ENCODE measurements at places on chromosomes 1 and 21. TPM values are rescaled to one million over a fixed set of nuclear protein-coding genes. Genes with fewer than 3 reads are reported as not detected.

Gene OR2T35
- total RNA-seq, result not detected

Gene FNDC10
- total RNA-seq, result 4.0 TPM

- DNase-seq, result no peak
Observed at GRCh38 chr1:192832492-192832891, 23.7 kb downstream of the RGS2 start.

DNA sequence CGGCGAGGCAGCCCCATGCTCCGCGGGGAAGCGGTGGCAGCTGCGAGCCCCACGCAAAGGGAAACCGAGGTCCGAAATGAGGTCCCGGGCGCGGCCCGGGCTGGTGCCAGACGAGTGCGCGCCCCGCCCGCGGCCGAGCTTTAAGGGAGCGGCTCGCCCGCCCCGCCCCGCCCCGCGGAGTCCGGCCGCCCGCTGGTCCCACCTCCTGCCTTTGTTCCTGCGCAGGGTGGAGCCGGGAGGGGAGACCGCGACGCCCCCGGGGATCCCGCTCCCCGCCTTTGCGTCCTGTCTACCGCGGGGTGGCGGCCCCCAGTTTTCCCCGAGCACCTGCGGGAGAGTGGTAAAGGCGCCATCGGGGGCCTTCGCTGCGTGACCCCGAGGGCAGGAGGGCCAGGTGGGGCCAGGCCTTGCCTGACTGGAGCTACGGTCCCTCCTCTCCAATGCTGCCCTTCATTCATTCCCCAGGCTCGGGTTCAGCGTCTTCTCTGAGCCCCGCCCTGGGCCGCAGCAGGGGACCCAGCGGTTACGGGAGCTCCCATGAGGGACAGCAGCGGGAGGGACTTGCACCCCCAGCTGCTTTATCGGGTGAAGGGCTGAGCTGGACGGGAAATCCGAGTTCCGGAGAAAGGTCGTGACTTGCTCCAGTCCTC lies at the start of gene HES2:
HES2 (minus strand) TSS at position 116 of the 650 bp plus-strand sequence; CDS start at position 17, 99 bp downstream.
- no peak for DNase-seq

DNA sequence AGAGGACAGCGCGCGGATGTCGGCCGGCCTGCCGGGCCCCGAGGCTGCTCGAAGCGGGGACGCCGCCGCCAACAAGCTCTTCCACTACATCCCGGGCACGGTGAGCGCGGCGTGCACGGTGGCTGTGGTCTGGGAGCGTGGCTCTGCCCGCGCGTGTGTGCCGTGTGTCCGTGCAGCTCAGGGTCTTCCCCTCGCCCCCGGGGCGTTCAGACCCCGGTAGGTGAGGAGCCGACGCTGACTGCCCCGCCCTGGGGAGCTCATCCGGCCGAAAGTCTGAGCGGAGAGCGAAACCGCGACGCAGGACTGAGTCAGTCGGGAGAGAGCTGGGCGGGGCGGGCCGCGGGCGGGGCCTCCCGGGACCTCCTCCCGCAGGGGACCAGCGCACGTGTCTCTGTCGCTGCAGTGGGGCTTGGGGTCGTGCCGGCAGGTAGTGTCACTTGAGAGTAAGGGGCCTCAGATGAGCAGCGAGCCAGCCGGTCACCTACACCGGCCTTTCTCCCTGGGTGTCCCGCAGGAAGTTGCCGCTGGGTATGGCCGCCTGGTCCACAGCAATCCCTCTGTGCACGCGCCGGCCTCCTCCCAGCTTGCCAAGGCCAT lies 520 bp downstream of the PLEKHN1 start:
- peak; percentile 59 for DNase-seq

Gene S100A3
- 5.1 TPM for total RNA-seq

Gene PRAMEF2
- not detected for total RNA-seq

- DNase-seq, result no peak
Observed at GRCh38 chr1:152876827-152877226, 1.3 kb upstream of the SMCP start.

Gene CFAP107
- total RNA-seq, result not detected

GRCh38 chr1:1625404-1625775 lies 6.6 kb upstream of the MMP23B start:
- no peak for DNase-seq

- DNase-seq, result peak; percentile 64
Observed at GRCh38 chr1:117959364-117959763, 29.8 kb downstream of the WDR3 start.

DNA sequence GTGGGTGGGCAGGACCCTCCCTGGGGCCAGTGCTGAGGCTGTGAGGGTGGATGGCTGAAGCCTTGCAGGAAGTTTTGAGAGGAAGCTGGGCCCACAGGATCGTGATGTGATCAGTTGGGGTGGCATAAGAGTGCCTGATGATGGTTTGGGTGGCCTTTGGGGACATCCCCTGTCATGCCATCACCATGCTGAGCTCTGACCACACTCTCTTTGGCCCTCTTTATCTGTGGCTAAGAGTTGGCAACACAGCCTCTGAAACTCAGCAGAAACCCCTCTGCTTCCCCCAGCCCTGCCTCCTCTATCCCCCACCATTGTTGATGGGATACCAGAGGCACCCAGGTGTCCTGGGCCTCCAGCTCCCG lies 19.8 kb downstream of the MIIP start:
- DNase-seq, result no peak

- DNase-seq, result no peak
Observed at GRCh38 chr1:45785583-45785982, 17.8 kb upstream of the MAST2 start.

GRCh38 chr1:195373856-195374255 lies 1234.4 kb downstream of the KCNT2 start:
- DNase-seq, result no peak

Gene LENEP
- total RNA-seq, result 0.46 TPM

GRCh38 chr1:200963076-200963475 lies 60.4 kb downstream of the KIF21B start:
- no peak for DNase-seq

GRCh38 chr1:238177960-238178645 lies 287.4 kb upstream of the ZP4 start:
- peak; percentile 36 for DNase-seq

DNA sequence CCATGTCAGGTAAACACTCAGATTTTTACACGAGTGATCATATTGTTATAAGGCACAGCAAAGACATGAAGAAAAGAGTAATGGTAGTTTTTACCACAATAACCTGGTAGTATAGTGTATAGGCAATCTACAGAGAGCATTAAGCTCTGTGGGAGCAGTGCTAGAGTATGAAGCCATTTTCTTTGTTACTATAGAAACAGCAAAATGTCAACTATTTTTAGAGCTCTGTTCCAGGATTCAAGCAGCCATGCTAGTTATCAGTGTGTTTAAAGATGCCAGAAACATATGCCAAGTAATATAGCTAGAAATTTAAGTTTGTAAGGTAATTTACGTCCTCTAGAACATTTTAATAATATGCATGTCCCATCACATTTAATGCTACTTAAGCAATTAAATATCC lies 77.6 kb upstream of the RGS18 start:
- no peak for DNase-seq

- no peak for DNase-seq
Observed at GRCh38 chr21:38476385-38476784, 21.9 kb downstream of the ERG start.

Gene ERO1B
- total RNA-seq, result 2.4 TPM

DNA sequence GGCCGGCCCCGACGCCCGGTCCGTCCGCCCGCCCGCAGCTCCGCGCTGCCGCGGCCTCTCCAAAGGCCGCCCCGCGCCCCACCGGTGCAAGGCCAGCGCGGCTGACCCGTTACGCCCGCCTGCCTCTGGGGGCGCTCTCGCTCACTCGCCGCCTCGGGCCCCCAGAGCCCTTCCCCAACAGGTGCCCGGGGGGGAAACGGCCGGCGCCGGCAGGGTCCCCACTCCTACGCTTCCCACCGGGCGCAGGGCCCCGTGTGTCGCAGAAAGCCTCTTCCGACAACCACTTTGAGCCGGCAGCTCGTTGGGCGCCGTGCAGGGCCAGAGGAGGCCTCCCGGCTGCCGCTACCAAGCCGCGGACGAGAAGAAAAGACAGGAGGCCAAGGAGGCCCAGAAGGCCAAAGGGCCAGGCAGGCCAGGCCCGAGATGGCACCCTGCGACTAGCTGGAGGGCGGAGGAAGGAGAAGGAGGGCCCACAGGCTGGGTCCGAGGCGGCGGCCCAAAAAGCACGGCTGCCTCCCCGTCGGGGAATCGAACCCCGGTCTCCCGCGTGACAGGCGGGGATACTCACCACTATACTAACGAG lies 64.9 kb upstream of the FCGR2A start:
- peak; percentile 47 for DNase-seq

Gene COL6A2
- 408 TPM for total RNA-seq

GRCh38 chr1:157490467-157491165 lies 61.7 kb downstream of the FCRL5 start:
- DNase-seq, result peak; percentile 54

- no peak for DNase-seq
Observed at GRCh38 chr21:17560377-17561025, 47.7 kb downstream of the CXADR start.

- no peak for DNase-seq
Observed at GRCh38 chr1:26750428-26750827, 37.3 kb upstream of the PIGV start.

DNA sequence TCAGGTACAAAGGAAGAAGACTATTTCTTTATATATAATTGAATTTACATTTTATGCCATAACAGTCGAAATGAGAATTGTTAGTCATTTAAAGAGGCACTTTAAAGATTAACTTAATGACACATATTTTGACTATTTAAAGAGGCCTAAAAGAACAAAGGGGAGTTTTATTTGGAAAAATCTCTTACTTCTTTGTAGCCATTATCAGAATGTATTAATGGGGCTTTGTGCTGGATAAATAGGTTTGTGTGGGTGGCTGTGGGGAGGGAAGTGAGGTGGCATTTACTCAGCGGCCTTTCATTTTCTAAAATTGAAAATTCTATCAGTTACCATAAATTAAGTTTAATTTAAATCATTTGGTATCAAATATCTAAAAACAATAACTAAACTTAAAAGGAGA lies 462.2 kb upstream of the CXADR start:
- no peak for DNase-seq

GRCh38 chr1:21314743-21315396 lies 24.6 kb upstream of the ECE1 start:
- no peak for DNase-seq

- no peak for DNase-seq
Observed at GRCh38 chr21:30695956-30696355, 22.6 kb downstream of the KRTAP21-3 start.

Gene ADORA1
- total RNA-seq, result 0.46 TPM

Gene DAP3
- total RNA-seq, result 112 TPM

DNA sequence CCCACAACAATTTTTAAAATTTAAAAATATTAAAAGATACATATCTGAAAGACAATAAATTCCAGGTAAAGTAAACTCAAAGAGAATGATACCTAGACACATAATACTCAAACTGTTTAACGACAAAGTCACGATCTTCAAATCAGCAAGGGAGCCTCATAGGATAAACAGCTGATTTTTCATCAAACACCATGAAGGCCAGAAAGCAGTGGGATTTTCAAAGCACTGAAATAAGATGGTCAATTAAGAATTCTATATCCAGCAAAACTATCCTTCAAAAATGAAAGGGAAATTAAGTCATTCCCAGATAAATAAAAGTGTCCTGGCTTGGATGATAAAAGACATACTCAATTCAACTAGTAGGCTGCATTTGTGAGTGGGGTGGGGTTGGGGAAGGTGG lies 100.5 kb downstream of the TIAM1 start:
- DNase-seq, result no peak

DNA sequence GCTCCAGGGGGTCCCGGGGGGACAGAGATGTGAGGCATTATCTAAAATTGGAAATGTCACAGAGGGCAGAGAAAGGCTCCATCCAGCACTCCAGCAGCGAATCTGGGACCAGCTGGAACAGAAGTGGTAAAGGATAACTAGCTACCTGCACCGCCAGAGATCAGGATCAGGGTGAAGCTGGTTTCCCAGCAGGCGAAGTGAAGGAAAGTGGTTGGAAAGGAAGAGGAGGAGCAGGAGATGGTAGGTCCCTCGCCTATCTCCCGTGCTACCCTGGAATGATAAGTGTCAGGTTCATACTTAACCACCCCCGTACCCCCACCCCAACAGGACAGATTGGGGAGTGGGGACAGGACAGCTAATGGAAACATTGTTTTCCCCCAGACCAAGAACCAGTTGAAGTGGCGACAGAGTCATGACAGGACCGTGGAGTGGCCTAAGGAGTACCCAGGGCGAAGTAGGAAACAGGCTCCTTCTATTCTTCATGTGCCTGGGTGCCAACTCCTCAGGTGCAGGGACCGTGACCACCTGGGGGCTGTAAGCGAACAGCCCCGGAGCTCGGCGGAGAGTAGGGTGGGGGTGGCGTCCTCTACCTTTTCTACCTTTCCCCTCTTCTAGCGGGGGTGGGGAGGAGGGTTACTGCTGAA lies 717 bp downstream of the B4GALT3 start:
- DNase-seq, result no peak

Gene HSD3B2
- total RNA-seq, result not detected

GRCh38 chr1:25183126-25183980 lies 48.9 kb downstream of the SYF2 start:
- no peak for DNase-seq

DNA sequence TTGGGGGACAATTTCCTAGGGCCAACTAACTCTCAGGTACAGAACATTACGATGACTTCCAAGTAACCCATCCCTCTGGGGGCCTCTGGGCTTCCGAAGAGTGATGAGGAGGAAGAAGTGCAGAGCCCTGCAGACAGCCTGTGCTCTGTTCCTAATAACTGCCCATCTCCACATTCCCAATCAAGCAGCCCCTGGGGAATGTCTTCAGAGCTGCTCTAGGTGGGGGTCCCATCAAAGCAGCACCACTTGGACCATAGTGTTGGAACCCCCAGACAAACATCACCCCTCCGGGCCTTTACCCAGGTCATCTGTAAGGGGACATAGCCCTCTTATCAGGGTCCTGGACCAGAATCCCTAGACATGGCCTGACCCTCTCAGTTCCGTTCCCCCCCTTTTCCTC lies 357.3 kb downstream of the NPHP4 start:
- DNase-seq, result no peak

DNA sequence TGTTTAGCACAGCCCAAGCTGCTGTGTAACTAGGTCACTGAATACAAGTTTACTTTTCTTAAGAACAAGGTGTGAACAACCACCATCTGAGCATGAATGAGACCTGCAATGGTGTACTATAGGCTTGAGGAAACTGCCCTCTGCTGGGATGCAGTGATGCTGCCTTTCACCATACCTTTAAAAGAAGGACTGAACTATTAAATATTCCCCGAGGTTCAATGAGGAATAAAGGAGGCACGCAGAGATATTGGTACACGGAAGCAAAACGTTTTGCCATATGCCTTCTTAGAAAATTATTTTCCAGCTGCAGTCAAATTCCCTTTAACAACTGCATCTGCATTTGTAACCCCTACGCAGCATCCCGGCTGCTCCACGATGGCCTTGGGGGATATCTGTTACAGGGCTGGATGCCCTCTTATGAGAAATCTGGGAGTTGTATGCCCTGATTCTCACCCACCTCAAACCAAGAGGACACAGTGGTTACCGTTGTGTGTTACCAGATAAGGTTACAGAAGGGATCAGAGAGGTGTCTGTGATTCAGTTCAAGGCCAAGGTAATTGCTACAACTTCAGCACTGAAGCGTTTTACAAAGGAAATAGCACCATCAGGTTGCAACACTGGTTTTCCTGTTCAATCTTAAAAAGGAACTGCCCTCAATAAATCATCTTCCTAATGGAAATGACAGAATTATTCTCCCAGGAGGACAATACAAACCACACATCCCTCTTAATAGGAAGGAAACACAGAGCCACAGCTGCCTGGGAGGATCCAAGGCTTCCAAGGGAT lies 470.5 kb downstream of the LTN1 start:
- DNase-seq, result peak; percentile 57

- no peak for DNase-seq
Observed at GRCh38 chr1:116889380-116889779, 20.3 kb upstream of the PTGFRN start.

Gene ST6GALNAC5
- not detected for total RNA-seq
